ENCODE measurements at places on chromosomes 3 and 15.

- DNase-seq: no peak
These were observed 11.0 kb downstream of the LEKR1 start for GRCh38 chr3:156837115-156837514.

GRCh38 chr3:187247398-187247797 is 44.1 kb downstream of the MASP1 start:
- no peak for DNase-seq

- no peak for DNase-seq
These were observed 884.7 kb downstream of the NAALADL2 start for GRCh38 chr3:175743733-175744400.

DNA sequence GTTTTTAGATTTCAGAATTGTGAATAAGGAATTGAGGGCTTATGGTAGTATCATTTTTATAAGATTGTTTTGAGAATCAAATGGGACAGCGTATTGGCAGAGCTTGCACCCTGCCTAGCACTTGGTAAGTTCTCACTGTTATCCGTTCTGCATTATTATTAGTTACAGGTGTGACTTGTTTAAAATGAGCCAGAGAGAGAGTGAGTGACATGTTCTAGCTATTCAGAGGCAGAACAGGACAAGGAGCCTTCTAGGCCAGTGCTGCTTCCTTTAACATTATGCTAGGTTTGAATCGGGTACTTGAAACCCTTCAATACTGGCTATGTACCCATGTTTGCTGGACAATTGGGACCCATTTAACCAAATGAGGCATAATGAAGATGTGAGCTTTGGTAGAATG is 133.7 kb downstream of the FILIP1L start:
- no peak for DNase-seq

GRCh38 chr15:56236197-56236596 is 7.5 kb downstream of the RFX7 start:
- DNase-seq: no peak
